ENCODE measurements at places on chromosomes 1 and 21. TPM values are rescaled to one million over a fixed set of nuclear protein-coding genes. Genes with fewer than 3 reads are reported as not detected.
A peak's percentile ranks its signal among the peaks of the same experiment; 100 is the strongest.

Gene PTAFR
- total RNA-seq: 1.7 TPM

DNA sequence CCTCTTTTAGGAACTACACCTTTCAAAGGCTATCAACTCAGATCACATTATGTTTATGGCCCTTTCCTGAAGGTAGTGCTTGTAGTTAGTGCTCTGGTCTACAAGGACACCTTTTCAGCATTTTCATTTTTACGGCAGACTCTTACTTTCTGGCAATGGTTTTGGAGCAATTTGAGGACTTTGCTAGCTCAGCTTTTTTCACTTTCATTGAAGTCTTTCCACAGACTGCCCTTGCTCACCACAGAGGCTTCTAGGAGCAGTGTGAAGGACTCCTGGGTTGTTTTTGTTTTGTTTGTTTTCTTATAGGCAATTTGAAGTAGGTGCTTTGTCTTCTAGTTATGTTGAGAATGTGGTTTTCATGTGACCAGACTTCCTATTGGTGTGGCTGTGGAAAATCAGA lies 43.1 kb downstream of the CD55 start:
- no peaks in the 10 kb centered on the region for H3K36me3 ChIP-seq
- no peaks in the 10 kb centered on the region for H3K4me1 ChIP-seq
- H3K27ac ChIP-seq: no peak overlapping the region
- H3K4me3 ChIP-seq: no peak overlapping the region
- no peak for DNase-seq
- no peaks in the 10 kb centered on the region for H3K27me3 ChIP-seq

Gene CHI3L1
- 6.6 TPM for total RNA-seq

Gene ILDR2
- total RNA-seq: 217 TPM

GRCh38 chr1:156677616-156678596 lies 699 bp upstream of the NES start:
- peaks cover 21% of the 10 kb centered on the region for H3K4me1 ChIP-seq
- no peaks in the 10 kb centered on the region for H3K36me3 ChIP-seq
- peak overlapping the region; percentile 43 for H3K4me3 ChIP-seq
- no peaks in the 10 kb centered on the region for H3K27me3 ChIP-seq
- no peak overlapping the region for H3K27ac ChIP-seq

GRCh38 chr1:246591958-246592357 lies 25.7 kb downstream of the CNST start:
- no peak for DNase-seq
- H3K4me3 ChIP-seq: no peak overlapping the region
- H3K4me1 ChIP-seq: peaks cover 13% of the 10 kb centered on the region
- H3K27me3 ChIP-seq: no peaks in the 10 kb centered on the region
- no peaks in the 10 kb centered on the region for H3K36me3 ChIP-seq

Gene DAB1
- 1.2 TPM for total RNA-seq

- H3K27me3 ChIP-seq: no peaks in the 10 kb centered on the region
- peaks cover 25% of the 10 kb centered on the region for H3K4me1 ChIP-seq
- H3K27ac ChIP-seq: peak overlapping the region; percentile 59
- no peak overlapping the region for H3K4me3 ChIP-seq
- DNase-seq: no peak
- no peaks in the 10 kb centered on the region for H3K36me3 ChIP-seq
Observed at GRCh38 chr1:119331190-119331515, 37.4 kb upstream of the HAO2 start.

- DNase-seq: no peak
- no peak overlapping the region for H3K4me3 ChIP-seq
- no peaks in the 10 kb centered on the region for H3K27me3 ChIP-seq
- no peaks in the 10 kb centered on the region for H3K36me3 ChIP-seq
- no peaks in the 10 kb centered on the region for H3K4me1 ChIP-seq
Observed at GRCh38 chr21:39153373-39153772, 29.9 kb downstream of the PSMG1 start.

GRCh38 chr1:10909697-10910680 lies 102.5 kb upstream of the TARDBP start:
- no peak overlapping the region for H3K27ac ChIP-seq
- H3K27me3 ChIP-seq: no peaks in the 10 kb centered on the region
- H3K4me3 ChIP-seq: no peak overlapping the region
- no peaks in the 10 kb centered on the region for H3K36me3 ChIP-seq
- DNase-seq: peak; percentile 57
- no peaks in the 10 kb centered on the region for H3K4me1 ChIP-seq

GRCh38 chr1:163093579-163093978 lies 24.4 kb downstream of the RGS4 start:
- H3K4me1 ChIP-seq: peaks cover 4% of the 10 kb centered on the region
- H3K27ac ChIP-seq: no peak overlapping the region
- DNase-seq: no peak
- H3K36me3 ChIP-seq: no peaks in the 10 kb centered on the region

- H3K27me3 ChIP-seq: no peaks in the 10 kb centered on the region
- H3K4me3 ChIP-seq: no peak overlapping the region
- H3K36me3 ChIP-seq: no peaks in the 10 kb centered on the region
- no peaks in the 10 kb centered on the region for H3K4me1 ChIP-seq
- no peak for DNase-seq
Observed at GRCh38 chr21:39650306-39650705, 37.6 kb downstream of the B3GALT5 start.

GRCh38 chr1:2587071-2587859 lies 688 bp downstream of the PRXL2B start:
- peaks cover 14% of the 10 kb centered on the region for H3K4me1 ChIP-seq
- no peaks in the 10 kb centered on the region for H3K36me3 ChIP-seq
- H3K4me3 ChIP-seq: peak overlapping the region; percentile 86
- no peak for DNase-seq
- H3K27ac ChIP-seq: peak overlapping the region; percentile 97

DNA sequence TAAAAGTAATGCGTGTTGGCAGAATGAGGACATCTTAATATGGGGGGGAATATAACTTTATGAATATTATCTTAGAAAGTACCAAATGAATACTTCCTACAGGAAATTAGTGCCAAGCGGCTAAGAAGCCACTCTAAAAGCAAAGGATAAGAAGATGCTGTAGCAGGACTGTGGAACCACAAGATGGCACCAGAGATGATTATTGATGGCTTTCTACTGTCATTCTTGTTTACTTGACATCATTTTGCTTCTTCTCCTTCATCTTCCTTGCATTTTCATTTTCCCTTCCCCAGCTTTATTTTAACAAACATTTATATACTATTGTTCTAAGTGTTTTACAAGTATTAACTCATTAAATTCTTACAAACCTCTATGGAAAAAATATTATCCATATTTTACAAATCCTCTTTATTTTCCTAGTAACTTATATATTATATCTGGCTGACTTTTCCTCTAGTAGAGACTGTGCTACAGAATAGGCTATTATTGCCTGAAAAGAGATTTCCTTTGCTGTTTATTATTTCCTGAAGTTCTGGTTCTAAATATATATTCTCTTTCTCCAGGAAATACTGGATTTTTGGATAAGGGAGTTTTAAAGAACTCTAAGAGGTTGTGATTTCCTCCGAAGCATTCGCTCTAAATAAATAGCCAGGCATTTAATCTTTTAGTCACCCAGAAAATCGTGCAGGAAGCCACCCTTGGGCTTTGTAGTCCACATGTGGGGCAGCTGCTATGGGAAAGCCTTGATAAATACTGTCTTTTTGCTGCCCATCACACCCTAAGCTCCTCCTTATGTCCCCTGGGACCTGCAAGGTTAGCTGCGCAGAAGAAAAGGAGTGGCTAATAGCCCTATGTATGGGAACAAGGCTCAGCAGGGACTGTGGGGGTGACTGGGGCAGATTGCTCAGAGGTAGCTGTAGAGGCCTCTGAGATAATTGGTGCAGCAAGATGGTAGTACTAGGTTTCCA lies 69.8 kb downstream of the TPR start:
- no peak overlapping the region for H3K27ac ChIP-seq
- no peaks in the 10 kb centered on the region for H3K27me3 ChIP-seq
- no peak overlapping the region for H3K4me3 ChIP-seq
- H3K4me1 ChIP-seq: no peaks in the 10 kb centered on the region

DNA sequence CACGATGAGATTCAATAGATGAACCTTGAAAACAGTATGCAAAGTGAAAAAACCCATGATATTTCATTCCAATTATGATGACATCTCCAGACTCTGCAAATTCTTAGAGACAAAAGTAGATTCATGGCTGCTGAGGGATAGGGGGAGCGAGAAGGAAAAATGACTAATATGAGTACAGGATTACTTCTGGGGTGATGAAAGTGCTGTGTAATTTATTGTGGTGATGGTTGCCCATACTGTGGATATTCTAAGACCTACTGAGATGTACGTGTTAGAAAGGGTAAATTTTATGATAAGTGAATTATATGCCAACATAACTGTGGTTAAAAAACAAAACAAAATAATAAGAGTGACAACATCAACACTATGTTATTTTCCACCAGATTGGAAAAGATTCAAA lies 18.9 kb upstream of the RGS7 start:
- no peaks in the 10 kb centered on the region for H3K27me3 ChIP-seq
- no peak for DNase-seq
- H3K4me3 ChIP-seq: no peak overlapping the region
- no peaks in the 10 kb centered on the region for H3K4me1 ChIP-seq

Gene LAMB3
- total RNA-seq: 1.6 TPM

- DNase-seq: peak; percentile 89
- H3K27ac ChIP-seq: peak overlapping the region; percentile 53
- H3K4me1 ChIP-seq: peaks cover 63% of the 10 kb centered on the region
- no peaks in the 10 kb centered on the region for H3K36me3 ChIP-seq
- no peaks in the 10 kb centered on the region for H3K27me3 ChIP-seq
Observed at GRCh38 chr1:19366599-19367536, 54.7 kb downstream of the SLC66A1 start.

Gene KCNK1
- 1.8 TPM for total RNA-seq

- no peaks in the 10 kb centered on the region for H3K4me1 ChIP-seq
- H3K4me3 ChIP-seq: no peak overlapping the region
- no peak for DNase-seq
- no peaks in the 10 kb centered on the region for H3K36me3 ChIP-seq
Observed at GRCh38 chr1:17852383-17852782, 97.2 kb downstream of the ACTL8 start.

Gene ADAMTS5
- total RNA-seq: 1.9 TPM

GRCh38 chr1:202160377-202160940 lies at the start of gene PTPN7:
Gene PTPN7 (minus strand): TSS chr1:202160602. CDS start chr1:202159402, 1,200 bp downstream.
- no peaks in the 10 kb centered on the region for H3K36me3 ChIP-seq
- H3K4me1 ChIP-seq: peaks cover 83% of the 10 kb centered on the region
- H3K27me3 ChIP-seq: no peaks in the 10 kb centered on the region
- peak within 1 kb of the TSS; percentile 60 for H3K27ac ChIP-seq
- DNase-seq: peak; percentile 63
- H3K4me3 ChIP-seq: peak within 1 kb of the TSS; percentile 49

- no peak for DNase-seq
- H3K36me3 ChIP-seq: no peaks in the 10 kb centered on the region
- H3K27ac ChIP-seq: no peak overlapping the region
- H3K4me1 ChIP-seq: no peaks in the 10 kb centered on the region
- no peak overlapping the region for H3K4me3 ChIP-seq
- no peaks in the 10 kb centered on the region for H3K27me3 ChIP-seq
Observed at GRCh38 chr1:56837244-56837939, 17.2 kb upstream of the C8A start.

DNA sequence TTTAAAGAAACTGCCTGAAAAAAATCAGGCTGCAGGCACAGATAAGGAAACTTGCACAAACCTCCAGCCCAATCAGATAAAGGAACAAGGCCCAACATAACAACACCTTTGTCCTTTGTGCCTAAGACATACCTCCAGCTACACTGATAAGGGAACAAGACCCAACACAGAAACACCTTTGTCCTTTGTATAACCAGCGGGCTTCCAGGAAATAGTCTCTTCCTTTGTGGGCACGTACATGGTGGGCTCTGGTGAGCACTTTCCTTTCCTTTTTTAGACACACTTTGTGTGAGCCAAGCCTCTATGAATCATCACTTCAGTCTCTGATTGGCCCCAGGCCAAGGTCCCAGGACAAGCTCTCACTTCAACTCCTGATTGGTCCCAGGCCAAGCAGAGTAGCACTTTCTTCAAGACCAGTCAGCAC lies 23.6 kb downstream of the ZNF670 start:
- no peaks in the 10 kb centered on the region for H3K4me1 ChIP-seq
- H3K27me3 ChIP-seq: no peaks in the 10 kb centered on the region
- H3K27ac ChIP-seq: no peak overlapping the region
- DNase-seq: peak; percentile 66
- no peak overlapping the region for H3K4me3 ChIP-seq
- H3K36me3 ChIP-seq: no peaks in the 10 kb centered on the region

Gene TTLL10
- 20.4 TPM for total RNA-seq

Gene TPTE
- total RNA-seq: 123 TPM

- no peaks in the 10 kb centered on the region for H3K36me3 ChIP-seq
- peak within 1 kb of the TSS; percentile 93 for H3K27ac ChIP-seq
- H3K27me3 ChIP-seq: no peaks in the 10 kb centered on the region
- H3K4me1 ChIP-seq: peaks cover 40% of the 10 kb centered on the region
Observed at GRCh38 chr1:9292361-9293240, at the start of gene SPSB1. Gene SPSB1 (plus strand): TSS chr1:9292894. CDS start chr1:9355892, 62,998 bp downstream.

- no peak overlapping the region for H3K4me3 ChIP-seq
- H3K36me3 ChIP-seq: no peaks in the 10 kb centered on the region
- H3K4me1 ChIP-seq: peaks cover 8% of the 10 kb centered on the region
Observed at GRCh38 chr1:162702628-162703027, 70.4 kb downstream of the DDR2 start.

Gene VPS45
- total RNA-seq: 50.7 TPM

DNA sequence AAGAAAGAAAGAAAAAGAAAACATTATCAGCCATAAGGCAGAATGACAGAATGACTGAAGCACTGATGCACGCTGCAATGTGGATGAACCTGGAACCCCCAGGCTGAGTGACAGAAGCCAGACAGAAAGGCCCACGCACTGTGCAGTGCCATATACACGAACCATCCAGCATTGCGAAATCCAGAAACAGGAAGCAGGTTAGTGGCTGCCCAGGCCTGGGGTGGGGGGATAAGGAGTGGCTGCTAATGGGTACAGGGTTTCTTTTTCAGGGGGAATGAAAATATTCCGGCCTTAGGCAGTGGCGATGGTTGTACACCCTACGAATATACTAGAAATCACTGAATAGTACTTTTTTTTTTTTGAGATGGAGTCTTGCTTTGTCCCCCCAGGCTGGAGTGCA lies 57.0 kb downstream of the CHD5 start:
- H3K4me3 ChIP-seq: no peak overlapping the region
- H3K27me3 ChIP-seq: no peaks in the 10 kb centered on the region
- H3K4me1 ChIP-seq: peaks cover 3% of the 10 kb centered on the region
- no peaks in the 10 kb centered on the region for H3K36me3 ChIP-seq
- DNase-seq: no peak
- H3K27ac ChIP-seq: no peak overlapping the region

Gene S100A2
- total RNA-seq: 9.6 TPM

DNA sequence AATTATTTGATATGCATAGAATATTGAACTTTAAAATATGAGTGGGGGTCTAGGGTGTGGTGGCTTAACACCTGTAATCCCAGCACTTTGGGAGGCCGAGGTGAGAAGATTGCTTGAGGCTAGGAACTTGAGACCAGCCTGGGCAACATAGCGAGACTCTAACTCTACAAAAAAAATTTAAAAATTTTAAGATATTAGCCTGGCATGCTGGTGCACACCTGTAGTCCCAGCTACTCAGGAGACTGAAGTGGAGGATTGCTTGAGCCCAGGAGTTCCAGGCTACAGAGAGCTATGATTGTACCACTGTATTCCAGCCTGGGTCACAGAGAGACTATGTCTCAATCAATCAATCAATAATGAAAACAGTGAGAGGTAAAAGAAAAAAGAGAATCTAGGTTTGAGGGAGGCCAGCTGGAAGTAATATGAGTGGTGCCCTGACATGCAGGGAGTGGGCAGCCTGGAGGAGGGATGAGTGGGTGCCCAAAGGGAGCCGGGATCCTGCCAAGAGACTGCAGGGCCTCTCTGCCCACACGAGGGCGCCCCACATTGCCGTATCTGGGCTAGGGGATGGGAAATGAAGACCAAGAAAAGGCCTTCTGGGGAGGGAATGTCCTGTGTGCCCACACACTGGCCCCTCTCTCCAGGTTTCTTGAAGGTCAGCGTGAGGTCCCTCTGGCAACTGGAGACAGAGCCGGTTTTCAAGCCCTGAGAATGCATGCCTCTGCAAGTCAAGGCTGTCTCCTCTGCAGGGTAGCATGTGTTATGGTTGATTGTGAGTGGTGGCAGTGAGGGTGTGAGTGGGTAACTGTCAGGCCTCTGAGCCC lies 93.9 kb upstream of the PPM1J start:
- no peak overlapping the region for H3K27ac ChIP-seq
- H3K27me3 ChIP-seq: no peaks in the 10 kb centered on the region

Gene PLCH2
- total RNA-seq: 6.5 TPM

Data from testis (tissue), 5 donors.